ENCODE measurements at places on chromosomes 6 and 20. TPM values are rescaled to one million over a fixed set of nuclear protein-coding genes. Genes with fewer than 3 reads are reported as not detected.

DNA sequence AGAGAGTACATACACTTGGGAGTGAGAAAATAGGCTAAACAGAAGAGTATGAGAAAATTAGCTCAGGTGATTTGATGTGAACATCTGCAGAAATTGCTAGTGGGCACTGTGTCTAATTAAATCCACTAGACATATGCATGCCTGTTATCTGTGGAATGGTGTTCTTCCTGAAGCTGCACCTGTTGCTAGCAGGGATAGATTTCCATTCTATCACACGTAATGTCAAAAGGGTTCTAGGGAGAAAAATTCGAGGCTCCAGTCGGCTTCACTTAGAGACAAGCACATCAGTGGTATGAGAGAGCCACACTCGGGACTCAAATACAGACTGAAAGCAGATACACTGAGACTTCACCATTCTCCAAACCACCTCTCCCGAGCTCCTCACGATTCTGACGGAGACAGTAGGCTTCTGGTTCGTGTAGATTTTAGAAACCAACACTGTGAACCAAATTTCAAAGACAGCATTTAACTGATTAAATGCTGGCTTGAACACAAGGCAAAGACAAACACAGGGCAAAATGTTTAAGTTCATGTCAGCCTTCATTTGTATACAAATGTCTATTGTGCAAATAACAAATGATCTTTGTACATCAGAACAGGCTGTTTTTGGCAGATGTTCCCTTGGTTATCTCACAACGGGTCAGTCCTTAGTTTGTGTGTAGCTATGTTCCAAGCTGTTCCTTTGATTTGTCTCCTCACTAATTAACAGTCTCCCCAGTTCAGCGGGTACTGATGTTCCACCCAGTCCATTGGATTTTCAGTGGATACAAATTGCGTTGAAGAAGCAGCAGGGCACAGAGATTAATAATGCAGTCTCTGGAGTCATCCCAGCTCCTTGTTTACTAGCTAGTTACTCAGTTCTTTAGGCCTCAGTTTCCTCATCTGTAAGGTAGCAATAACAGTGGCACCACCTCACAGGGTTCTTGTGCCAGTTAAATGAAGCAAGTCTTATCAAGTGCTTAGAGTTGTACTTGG, 131.0 kb upstream of the IFNGR1 start:
- no peak for DNase-seq

DNA sequence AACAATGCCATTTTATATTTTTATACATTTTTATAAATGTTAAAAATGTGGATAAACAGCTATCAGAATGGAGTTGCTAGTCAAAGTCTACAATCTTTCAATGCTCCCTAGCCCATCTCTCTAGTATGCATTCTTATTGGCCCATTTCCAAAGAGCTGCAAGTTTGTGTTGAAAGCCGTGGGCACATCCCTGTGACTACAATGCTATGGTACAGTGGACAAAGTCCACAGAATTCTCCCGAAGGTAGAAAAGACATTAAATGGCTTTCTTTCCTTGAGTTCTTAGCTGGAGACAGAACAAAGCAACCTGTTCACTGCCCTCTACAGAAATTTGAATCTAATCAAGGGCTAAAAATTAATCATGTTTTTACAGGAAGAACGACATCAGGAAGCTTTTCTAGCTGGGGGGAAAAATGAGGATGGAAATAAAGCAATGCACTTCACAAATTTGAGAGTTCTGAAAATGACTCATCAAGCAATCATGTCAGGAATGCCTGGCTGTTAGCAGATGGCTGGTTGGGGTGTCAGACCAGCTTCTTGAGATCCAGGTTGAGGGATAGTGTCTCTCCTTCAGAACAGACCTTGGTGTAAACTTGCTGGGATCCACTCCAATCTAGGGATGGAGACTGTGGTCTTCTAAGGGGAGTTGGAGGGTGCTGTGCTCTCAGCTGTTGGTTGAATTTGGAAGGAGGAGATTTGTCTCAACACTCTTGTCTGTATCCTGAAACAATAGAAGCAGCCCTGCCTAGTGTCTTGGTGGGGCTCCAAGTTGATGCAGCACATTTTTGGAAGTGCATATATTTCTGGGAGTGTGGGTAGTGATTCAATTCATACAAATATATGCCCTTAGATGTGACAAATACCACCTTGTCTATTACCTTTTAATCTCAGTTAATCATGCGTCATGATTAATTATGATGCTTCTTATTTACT, 143.4 kb upstream of the PHACTR1 start:
- no peak for DNase-seq

GRCh38 chr6:144149894-144150709, at the start of gene STX11:
STX11 (plus strand) TSS chr6:144150517; CDS start chr6:144186628, 36,111 bp downstream.
- DNase-seq = peak; percentile 88

DNA sequence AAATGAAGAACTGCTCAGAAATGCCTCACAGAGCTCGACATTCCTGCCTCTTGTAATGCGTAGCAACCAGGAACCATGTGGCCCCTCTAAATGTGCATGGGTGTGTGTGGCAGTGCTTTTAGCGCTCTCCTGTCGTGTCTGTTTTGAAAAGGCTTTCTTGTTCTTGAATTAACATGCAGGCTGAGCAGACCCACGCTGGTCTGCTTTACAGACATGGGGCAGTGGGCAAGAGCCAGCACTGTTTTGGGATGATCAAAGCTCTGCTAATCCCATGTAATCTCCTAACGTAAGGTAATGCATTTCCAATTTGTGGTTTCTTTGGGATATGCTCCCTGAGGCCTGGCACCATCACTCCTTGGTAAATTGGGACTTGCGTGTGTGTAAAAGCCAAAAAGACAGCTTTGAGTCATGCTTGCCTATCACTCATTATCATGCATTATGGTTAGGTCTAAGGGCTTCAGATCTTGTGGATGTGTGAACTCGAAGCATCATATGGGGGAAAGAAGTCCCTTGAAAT, 11.8 kb downstream of the RIPOR2 start:
- peak; percentile 38 for DNase-seq

The SLA2 gene
- 47.1 TPM for total RNA-seq

DNA sequence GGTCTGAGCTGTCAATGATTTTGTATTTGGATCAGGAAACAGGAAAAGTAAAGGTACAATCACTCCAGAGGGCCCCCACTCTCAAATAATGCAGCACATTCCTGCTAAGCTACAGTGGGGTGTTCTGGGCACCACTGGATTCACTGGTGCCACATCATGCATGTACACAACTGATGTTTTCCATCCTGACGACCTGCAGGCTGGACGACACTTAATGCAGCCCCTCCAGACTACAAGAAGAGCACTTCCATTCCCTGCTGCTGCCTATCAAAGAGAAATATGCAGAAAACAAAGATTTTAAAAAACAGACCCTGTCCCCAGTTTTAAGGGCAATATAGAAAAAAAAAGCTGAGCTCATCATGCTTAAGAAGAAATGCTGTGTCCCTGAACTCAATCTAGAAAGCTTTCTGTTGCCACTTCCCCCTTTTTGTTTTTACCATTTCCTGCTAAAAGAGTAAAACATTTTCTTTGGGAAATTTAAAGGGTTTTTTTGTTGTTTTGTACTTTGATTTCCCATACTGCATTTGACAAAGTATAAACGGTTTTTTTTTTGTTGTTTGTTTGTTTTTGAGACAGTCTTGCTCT, 35.5 kb downstream of the ABHD12 start:
- DNase-seq = no peak

DNA sequence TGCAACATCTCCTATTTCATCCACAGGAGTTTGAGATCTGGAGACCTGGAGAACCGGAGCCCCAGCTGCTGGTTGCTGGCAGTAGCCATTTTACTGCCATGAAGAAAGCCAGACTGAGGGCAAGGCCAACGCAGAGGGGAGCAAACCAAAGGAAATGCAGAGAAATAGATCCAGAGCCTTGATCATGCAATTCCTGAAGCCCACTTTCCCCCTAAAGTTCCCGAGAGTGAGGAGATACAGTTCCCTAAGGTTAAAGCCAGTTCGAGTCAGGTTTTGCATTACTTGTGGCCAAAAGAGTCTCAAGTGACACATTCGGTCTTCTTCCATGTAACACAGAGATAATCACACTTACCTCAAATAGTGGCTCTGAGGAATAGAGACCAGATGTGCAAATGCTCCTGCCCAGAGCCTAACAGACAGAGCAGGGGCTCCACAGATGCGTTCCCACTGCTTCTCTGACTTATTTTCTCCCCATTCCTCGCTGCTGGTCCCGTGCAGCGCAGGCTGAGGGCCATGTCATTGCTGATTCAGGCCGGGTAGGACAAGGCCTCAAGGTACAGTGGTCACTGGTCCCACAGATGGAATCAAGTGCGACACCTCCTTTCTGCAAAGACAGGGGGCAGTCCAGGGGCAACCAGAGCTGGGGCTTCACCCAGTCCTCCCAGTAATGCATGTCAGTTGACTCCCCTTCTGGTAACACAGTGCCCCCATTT, 35.1 kb upstream of the NFATC2 start:
- DNase-seq = no peak

The ADGRG6 gene
- 0.55 TPM for total RNA-seq

DNA sequence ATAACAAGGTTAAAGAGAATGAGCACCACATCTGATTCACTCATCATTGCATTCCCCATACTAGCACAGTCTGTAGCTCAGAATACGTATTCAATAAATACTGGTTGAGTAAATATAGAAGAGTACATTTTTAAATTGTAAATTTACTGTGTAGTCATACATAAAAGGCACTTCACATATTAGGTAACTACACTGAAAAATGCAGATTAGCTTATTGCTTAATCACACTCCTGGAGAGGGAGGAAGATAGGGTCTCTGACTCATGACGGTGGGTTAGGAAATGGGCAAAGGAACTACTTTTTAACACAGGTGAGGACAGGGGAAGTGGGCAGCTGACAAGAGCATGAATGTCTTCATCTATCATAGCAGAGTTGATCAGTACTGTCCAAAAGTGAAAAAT, 133.2 kb downstream of the TBC1D32 start:
- DNase-seq = no peak

The PRSS16 gene
- total RNA-seq = 2.4 TPM

DNA sequence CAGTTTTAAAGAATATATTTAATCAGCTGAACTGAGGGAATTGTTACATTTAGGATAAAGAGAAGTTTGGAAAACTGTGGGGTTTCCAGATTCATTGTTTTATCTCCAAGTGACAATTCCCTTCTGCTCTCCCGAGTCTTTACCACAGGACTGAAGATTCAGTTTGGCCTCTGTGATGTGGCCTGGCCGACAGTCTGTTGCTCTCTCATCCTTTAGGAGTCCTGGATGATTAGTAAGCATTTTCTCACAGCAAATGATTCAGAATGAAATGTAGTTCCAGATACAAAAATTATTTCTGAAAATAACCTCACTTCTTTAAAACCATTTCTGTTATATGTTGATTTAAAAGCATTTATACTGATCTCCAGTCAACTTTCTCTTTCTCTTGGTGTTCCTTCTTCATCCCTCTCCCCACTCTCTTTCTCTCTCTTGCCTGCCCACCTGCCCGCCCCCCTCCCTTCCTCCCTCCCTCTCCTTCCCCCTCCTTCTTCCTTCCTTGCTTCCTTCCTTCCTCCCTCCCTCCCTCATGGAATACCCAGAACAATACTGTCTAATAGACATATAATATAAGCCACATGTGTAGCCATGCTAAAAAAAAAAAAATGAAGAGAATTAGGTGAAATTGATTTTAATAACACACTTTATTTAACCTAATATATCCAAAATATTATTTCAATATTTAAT, 254.9 kb downstream of the PRL start:
- DNase-seq = no peak

The ZC3H12D gene
- total RNA-seq = 129 TPM

DNA sequence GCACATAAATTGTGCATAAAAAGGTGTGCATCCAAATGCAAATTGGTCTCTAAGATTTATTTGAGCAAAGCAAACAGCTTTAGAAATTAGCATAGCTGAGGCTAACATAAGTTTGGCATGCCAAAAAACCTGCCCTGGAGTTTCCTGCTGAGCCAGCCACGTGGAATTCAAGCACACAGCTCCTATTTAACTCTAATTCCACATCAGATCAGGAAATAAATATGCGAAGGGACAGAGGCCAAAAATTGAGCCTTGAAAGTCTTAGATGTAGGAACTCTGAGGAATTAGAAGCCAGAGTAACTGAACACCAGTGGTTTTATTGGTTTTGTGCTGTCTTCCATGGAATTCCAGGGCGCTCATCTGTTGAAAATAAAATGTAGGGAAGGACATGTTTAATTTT, 19.6 kb downstream of the SOBP start:
- no peak for DNase-seq

The OR2B2 gene
- not detected for total RNA-seq

- DNase-seq = no peak
These were observed 78.4 kb downstream of the RNASET2 start for GRCh38 chr6:166877906-166878305.

The LRRC73 gene
- 0.12 TPM for total RNA-seq

- no peak for DNase-seq
These were observed 1.1 kb downstream of the HSF2 start for GRCh38 chr6:122400462-122401089.

- DNase-seq = peak; percentile 65
These were observed 40.9 kb upstream of the CDH22 start for GRCh38 chr20:46349035-46349741.

DNA sequence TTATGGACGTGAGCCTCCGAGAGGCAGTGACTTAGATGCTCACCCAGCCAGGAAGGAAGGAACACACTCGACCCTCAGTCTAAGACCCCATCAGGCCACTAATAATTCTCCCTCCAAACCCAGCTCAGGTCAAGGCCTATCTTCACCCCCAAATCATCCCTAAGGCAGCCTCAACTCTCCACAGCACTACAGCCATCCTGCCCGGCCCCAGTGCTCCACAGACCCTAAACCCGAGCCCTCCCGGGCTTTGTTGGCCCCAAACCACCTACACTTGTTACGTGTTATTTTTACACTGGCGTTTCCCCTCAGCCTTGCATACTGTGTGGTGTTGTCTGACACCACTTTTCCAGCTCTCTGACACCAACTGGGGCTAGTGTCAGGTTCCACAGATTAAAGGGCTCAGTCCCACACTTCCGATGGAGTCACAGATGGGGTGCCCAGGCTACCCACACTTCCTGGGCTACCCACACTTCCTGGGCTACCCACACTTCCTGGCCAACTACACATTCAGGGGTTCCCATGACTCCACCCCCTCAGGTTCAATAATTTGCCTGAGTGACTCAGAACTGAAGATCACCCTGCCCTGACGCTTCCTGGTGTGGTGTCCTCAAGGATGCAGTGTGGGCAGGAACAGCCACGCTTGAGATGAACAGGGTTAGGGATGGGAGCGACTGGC, 25.3 kb downstream of the RBCK1 start:
- DNase-seq = peak; percentile 85

DNA sequence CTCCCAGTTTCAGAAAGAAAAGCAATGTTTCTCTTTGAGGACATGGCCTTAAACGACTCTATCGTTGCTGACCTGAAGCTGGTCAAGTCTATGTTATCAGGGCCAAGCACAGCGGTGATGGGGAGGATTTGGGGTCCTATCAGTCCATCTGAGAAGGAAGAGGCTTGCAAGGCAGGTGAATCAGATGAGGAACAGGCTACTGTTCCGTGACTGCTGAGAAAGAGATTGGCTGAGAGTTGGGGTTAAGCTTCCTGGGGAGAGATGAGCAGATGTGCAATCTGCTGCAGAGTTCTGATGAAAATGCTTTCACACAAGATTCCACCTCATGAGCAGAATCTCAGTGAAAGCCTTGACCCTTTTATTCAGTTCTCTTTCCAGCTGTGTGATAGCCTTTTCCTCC, 168.3 kb upstream of the STMND1 start:
- DNase-seq = no peak

The BFSP1 gene
- total RNA-seq = 0.34 TPM

The MLIP gene
- not detected for total RNA-seq

All from activated CD4-positive, alpha-beta memory T cell treated with anti-CD3 and anti-CD28 coated beads for 36 hours (primary cell).